NCI-H774 (cell line): ENCODE measurements at places on chromosomes 4 and X.

DNA sequence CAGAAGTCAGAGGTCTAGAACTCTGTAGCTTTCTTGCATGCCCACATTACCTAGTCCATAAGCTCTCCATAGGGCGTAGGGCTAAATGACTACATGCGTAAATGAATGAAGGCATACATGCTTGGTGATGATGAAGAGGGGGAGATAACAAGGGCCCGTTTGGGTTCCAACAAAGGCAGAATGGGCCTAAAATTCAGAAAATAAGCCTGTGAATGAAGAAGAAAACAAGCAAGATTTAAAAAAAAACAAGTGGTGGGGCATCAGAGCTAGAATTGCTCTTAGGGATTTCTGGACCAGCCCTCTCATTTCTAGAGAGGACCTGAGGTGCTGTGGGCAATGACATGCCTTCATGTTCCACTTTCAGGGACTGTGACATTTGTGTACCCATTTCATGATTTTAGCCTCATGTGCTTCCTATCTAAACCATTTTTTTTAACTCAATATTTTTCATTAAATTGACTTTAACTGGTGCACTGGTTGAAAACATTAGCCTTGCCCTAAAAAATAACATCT lies 12.1 kb downstream of the GPRIN3 start:
- no peak for DNase-seq

GRCh38 chr4:84492290-84492689 lies 6.8 kb downstream of the NKX6-1 start:
- DNase-seq = no peak

DNA sequence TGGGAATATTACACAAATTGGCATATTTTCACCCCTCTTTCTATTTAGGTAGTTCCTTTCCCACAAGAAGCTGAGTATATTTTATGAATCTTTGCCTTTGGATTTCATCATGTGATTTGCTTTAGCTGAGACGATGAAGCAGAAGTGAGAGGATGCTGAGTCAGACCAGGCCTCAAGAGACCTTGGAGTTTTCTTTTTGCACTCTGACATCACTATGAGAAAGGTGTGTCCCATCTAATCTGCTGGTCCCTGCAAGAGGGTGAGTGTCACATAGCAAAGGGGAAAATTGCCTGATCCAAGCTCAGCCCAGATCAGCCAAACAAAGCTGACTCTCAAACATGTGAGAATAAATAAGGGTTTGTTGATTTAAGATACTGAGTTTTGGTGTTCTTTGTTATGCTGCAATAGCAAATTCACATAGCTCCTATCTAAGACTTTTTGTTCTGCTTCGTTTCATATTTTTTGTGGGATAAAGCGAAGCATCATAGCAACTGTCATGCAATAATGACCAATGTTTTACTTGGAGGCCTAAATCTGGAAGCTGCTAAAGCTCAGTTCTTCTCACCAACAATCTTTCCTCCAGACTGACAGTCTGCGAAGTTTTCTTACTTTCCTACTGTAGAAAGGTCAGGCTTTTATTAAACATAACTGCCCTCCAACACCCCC lies 176.9 kb downstream of the PDHA2 start:
- no peak for DNase-seq

DNA sequence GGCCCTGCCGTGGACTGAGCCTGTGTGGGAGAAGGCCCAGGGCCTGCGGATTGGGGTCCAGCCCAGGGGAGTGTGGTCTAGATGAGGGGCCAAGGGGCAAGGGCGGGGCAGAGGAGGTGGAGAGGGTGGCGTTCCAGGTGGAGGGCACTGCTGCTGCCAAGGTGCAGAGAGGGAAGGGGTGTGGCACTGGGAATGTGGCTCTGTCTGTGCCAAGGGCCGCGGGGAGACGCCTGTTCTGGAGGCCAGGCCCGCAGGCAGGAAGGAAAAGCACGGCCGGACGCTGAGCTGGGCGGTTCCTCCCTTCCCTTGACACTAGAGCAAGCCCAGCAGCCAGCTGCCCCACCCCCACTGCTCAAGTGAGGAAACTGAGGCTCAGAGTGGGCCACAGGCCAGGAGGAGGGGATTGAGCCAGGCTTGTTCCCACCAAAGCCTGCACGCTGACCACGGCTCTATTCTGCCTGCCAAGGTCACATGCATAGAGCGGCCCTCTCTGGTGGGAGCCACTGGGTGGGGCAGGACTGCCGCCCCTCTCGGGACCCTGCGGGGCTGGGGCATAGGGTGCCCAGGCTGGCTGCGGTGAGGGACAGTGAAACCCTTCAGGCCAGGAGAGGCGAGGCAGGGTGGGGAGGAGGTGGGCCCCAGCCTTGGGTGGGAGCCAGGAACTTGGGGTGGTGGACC lies 13.0 kb downstream of the SH3BP2 start:
- no peak for DNase-seq

DNA sequence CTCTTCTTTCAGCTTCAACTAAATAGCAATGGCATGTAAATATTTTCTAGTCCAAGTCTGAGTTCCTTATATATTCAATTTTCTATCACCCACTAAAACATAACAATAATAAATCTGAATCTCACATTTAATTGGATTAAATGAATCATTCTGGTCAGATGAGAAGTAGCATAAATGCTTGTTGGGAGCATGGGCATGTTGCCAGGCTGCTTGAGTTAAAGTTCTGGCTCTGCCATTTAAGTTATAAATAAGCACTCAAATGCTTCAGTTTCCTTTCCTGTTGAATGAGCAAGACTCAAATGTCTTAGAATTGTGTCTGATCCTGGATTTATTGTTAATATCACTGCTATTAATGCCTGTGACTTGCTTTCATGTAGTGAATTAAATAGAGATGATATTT lies 496.3 kb downstream of the STPG2 start:
- DNase-seq = no peak

- no peak for DNase-seq
These were observed 42.9 kb upstream of the PROM1 start for GRCh38 chr4:16126714-16127113.

- DNase-seq = no peak
These were observed 61.6 kb downstream of the MAD2L1 start for GRCh38 chr4:120005076-120005475.

DNA sequence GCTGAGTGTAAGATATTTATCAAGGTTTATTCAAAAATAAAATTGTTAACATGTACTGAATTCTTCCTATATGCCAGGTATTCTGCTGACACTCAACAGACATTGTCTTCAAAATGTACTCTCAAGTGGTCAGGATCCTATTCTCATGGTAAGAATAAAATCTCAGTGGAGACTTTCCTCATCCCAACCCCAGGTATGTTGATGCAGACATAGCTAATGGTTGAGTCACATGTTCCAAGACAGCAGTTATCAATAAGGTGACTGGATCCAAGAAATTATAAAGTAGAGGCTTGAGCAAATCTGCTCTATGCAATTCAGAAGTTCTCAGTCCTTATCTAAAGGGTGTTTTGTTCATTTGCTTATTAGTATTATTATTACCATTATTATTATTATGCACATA lies 115.2 kb upstream of the GABRA2 start:
- no peak for DNase-seq

DNA sequence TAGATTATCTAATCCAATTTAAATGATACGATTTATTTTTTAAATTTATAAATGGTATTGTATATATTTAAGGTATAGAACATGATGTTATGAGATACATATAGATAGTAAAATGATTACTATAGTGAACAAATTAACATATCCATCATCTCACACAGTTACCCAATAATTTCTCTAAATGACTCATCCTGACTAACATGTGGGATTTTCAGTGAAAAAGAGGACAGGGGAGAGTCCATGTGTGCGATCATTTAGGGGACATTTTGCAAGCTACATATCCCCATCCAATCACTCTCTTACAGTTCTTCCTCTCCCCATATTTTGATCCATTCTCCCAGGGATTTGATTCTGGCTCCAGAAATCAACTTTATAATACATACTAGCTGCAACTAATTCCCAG lies 88.2 kb downstream of the ABCB7 start:
- DNase-seq = no peak

DNA sequence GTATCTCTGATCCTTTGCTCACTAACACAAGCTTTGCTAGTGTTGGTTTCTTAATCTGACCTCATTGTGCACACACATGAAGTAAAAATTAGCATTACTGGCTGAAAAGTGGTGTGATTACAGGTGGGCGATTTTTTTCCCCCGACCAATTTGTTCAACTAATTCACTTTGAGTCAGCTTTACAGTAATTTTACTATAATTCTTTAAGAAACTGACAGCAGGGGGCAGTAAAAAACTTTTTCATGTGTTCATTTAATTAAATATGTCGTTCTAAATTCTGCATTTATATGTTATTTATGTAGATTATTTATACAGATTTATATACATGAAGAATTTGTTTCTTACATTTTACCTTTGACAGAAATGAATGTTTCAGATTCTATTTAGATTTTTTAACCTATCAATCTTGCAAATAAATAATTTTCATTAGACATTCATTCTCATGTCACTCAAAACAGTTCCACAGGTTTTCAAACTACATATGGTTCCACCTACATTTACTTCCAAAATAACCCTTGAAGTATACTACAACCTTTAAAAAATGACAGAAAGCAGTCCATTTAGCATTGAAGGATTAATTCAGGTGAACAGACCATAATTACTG lies 17.5 kb downstream of the PALLD start:
- DNase-seq = no peak

DNA sequence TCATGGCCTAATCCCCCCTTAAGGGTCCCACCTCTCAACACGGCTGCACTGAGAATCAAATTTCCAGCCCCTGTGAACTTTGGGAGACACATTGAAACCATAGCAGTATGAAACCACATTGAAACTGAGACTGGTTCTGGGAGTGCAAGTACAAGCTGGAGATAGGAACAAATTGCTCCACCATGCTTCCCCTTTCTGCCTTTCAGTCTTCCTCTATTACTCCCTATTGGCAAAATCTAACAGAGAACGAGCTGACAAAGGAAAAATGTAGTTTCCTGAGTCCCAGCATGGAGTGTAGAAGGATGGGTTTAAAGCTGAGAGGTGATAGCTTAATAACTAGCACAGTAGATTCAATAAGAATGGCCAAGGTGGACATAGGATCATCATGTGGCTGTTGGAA lies 161.7 kb upstream of the RPL34 start:
- DNase-seq = no peak

DNA sequence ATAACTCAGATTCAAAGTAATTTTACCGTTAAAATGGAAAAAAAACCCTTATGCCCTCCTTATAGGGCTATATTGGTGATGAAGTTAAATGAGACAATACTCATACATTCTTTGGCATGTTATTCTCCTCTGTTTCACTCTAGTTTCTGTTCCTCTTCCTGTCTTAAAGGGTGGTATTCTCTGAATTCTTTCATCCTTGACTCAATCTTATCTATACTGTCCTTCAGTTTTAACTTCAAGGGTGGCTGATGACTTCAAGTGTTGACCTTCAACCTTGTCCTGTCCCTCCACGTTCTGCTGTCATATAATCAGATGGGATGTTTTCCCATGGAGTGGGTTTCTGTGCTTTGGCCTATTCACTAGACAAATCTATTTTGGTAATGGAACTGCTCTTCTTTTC lies 44.0 kb downstream of the ZNF518B start:
- no peak for DNase-seq

GRCh38 chrX:129651756-129652564 lies 2.8 kb downstream of the APLN start:
- DNase-seq = no peak

GRCh38 chrX:50858548-50858947 lies 44.6 kb upstream of the SHROOM4 start:
- no peak for DNase-seq
